Renal pelvis (tissue), 12 donors: ENCODE measurements at places on chromosomes 11 and 22. TPM values are rescaled to one million over a fixed set of nuclear protein-coding genes. Genes with fewer than 3 reads are reported as not detected.

GRCh38 chr11:8973121-8973520 is 8.9 kb upstream of the TMEM9B start:
- no peak for DNase-seq

DNA sequence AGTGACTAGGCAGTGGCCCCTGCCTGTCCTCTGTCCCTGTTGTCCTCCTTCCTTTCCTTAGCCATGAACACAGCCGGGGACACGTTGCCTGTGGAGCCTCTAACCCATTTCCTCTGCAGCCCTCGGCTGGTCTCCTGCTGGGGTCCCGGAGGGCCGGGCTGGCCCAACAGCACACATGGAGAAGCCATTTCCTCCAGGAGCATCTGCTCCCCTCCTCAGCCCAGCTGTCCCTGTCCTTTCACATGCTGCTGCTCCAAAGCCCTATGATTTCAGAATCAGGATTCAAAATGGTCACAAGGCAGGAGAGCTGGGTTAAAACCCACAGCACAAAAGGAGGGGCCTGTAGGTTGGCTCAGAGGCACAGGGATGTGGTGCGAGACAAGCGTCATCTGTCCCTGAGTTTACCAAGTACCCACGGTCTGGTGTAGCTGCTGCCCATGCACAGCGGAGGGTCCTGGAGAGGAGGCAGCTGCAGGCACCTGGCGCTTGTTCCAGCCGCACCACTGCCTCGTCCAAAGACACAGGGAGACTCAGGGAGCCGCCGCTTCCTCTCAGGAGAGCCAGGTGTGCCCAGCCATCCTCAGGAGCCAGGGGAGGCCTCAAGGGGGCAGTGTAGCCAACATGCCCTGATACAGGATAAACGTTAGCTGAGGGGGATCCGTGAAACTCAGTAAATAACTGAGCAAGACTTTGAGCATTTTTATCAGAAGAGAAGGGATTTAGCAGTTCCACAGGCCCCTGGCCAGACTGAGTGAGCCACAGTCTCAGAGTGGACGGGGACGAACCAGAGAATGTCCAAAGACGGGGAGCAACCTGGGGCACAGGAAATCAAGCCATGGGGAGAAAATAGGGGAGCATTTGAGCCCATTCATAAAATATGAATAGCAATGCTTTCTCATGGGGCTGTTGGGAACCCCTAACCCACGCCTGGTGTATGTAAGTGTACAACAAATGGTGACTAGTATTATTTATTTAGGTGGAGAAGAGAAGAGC is 3.9 kb upstream of the VSIG10L2 start:
- DNase-seq: peak; percentile 42

Gene ZNF280B
- polyA plus RNA-seq: 4.6 TPM

Gene TRIM5
- 43.5 TPM for polyA plus RNA-seq

DNA sequence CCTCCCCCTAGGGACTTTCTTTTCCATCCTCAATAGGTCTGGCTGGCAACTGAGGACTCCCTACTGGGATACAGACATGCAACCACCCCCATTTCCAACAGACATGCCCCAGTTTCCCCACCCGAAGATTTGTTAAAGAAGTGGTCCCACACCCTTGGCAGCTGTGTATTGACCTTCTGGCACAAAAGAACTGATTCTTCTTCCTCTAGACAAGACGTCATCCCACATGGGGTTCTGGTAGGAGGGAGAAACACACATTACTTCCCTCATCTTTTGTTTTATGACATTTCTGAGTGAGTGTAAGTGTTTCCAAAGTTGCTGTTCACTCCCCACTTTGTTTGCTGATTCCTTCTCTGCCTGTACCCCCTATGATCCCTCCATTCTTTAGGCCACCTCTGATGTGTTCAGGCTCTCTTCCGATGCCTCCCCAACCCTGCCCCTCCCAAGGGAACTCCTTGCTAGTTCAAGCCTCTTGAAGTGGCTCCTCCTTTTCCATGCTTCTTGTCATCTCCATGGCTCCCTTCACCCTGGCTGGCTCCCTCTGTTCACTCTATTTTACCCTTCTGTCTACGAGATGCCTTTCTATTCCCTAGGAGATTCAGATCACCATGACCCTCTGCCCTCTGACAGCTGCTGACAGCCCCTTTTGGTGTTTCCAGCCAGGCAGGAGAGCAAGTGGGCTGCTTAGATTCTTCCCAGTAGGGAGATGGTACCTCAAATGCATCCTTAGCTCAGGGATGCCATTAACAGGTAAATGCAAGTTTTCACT is 4.3 kb downstream of the KIRREL3 start:
- no peak for DNase-seq

GRCh38 chr11:111309215-111309915 is 11.0 kb downstream of the POU2AF3 start:
- no peak for DNase-seq

Gene PDGFB
- polyA plus RNA-seq: 16.1 TPM

DNA sequence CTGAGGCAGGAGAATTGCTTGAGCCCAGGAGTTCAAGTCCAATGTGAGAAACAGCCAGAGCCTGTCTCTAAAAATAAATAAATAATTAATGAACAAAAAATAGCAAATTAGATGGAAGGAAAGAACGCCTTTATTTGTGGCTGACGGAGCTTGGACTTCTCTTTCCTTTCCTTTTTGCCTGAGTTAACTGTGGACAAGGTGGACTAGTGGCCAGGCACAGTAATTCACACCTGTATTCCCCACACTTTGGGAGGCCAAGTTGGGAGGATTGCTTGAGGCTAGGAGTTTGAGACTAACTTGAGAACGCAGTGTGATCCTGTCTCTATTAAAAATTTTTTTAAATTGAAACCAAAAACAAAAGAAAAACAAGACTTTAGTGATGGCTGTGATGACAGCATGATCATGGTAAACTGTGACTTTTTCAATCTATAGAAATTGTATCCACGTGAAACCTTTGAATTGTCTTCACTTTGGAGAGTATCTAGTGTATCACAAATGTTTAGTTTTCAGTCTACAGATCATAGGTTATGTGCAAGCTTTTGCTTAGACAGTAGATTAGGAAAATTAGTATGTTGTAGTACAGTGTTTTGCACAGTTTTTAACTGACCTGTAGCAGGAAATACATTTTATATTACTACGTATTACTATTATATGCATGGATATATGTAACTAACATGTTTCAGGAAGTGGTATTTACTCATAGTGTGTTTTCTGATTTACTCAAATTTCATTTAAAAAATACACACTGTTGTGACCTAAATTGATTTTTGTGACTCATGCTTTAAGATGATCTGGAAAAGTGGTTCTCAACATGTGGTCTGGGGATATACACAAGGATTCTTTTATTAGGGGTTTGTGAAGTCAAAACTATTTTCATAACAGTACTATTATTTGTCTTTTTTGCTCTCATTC is 42.1 kb downstream of the KDM2A start:
- DNase-seq: no peak

Gene OR8G5
- not detected for polyA plus RNA-seq

Gene KLHL35
- 1.1 TPM for polyA plus RNA-seq

- no peak for DNase-seq
Measured at GRCh38 chr11:22742157-22742613, 75.8 kb downstream of the GAS2 start.

- DNase-seq: no peak
Measured at GRCh38 chr11:132358573-132358953, 988.1 kb downstream of the NTM start.
